Right kidney (tissue), 9 donors: ENCODE measurements at places on chromosomes 16 and 17.
A peak's percentile ranks its signal among the peaks of the same experiment; 100 is the strongest.

GRCh38 chr17:29796652-29797051, 133.4 kb downstream of the SSH2 start:
- no peak for DNase-seq

- DNase-seq = no peak
Measured at GRCh38 chr16:50311891-50312501, 45.6 kb downstream of the ADCY7 start.

- peak; percentile 37 for DNase-seq
Measured at GRCh38 chr17:72266112-72266775, 145.4 kb downstream of the SOX9 start.

DNA sequence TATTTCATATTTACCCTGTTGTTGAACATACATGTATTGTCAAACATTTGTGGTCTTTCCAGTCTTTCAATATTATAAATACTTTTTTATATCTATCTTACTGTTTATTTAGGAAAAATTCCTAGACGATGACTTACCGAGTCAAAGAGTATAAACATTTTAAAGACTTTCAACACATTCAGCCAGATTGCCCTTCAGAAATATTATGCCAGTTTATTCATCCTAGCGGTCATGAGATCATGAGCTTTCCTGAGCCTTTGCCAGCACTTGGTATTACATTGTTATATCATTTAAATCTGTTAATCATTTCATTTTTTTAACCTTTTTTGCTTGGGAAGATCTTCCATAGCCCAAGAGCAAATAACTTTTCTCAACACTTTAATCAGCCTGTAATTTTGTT, 197.4 kb downstream of the SPECC1 start:
- DNase-seq = no peak

DNA sequence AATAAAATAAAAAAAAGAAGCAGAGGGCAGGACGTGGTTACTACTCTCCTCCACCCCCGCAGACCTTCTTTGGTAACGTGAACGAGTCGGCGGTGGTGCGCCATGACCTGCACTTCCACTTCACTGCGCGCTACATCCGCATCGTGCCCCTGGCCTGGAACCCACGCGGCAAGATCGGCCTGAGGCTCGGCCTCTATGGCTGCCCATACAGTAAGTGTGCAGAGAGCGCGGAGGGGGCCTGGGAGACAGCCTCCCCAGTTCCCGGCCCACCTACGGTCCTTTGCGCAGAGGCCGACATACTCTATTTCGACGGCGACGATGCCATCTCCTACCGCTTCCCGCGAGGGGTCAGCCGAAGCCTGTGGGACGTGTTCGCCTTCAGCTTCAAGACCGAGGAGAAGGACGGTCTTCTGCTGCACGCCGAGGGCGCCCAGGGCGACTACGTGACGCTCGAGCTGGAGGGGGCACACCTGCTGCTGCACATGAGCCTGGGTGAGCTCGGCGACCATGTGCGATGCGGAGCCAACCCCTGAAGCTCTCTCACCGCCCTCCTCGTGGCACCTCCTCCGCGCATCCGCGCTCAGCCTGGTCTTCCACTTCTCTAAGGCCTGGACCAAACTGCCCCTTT, 2.7 kb downstream of the CNTNAP1 start:
- DNase-seq = peak; percentile 61

DNA sequence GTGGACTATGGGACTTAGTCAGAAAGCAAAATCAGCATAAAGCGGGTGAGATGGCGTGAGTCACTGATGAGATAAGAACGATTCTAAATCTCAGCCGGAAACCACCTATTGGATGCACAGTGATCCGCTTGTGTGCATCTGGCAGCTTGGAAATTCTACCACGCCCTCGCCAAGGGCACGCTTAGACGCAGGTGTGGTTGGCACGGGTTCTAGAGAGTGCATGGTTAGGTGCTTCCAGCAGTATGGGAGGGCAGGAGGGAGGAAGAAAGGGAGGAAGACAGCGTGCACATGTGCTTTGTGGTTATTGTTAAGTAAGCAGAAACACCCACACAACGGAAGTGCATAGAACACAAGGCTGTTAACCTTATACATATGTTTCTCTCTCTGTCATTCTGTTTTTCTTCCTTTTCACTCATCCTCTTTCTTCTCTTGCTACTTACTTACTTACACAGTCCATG, 374.0 kb upstream of the ASIC2 start:
- no peak for DNase-seq

DNA sequence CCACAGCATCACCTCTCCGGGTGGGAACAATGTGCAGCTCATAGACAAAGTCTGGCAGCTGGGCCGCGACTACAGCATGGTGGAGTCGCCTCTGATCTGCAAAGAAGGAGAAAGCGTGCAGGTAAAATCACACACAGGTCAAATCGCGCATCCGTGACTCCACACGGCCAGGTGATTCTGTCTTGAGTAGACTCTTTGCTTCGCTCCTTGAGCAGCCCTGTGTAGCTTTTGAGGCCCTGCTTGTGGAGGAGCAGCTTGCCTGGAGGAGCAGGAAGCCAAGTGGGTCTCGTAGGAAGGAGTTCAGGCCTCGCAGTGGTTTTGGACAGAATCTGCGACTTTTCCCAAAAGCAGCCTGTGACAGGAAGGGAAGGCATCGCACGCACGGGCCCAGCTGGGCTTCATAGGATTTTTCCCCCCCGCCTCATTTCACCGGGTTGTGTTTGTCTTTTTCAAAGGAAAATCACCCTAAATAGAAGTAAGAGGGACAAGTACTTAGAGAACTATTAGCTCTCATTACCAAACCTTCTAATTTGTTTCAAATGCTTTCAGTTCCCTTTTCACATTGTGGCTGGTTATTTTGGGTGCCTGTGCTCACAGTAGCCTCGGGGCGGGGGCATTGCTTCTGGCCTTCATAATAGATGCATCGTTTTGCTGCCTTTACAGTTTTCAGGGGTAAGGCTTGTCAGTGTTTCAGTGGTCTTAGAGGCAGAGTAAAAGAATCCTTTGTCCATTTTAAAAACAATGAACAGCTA, 71.5 kb downstream of the SEC14L1 start:
- no peak for DNase-seq
